SK-MEL-5 (cell line): ENCODE measurements at places on chromosomes 1 and 21. TPM values are rescaled to one million over a fixed set of nuclear protein-coding genes. Genes with fewer than 3 reads are reported as not detected.
A peak's percentile ranks its signal among the peaks of the same experiment; 100 is the strongest.

- peak; percentile 67 for DNase-seq
Measured at GRCh38 chr1:18883636-18884418, 18.5 kb downstream of the ALDH4A1 start.

DNA sequence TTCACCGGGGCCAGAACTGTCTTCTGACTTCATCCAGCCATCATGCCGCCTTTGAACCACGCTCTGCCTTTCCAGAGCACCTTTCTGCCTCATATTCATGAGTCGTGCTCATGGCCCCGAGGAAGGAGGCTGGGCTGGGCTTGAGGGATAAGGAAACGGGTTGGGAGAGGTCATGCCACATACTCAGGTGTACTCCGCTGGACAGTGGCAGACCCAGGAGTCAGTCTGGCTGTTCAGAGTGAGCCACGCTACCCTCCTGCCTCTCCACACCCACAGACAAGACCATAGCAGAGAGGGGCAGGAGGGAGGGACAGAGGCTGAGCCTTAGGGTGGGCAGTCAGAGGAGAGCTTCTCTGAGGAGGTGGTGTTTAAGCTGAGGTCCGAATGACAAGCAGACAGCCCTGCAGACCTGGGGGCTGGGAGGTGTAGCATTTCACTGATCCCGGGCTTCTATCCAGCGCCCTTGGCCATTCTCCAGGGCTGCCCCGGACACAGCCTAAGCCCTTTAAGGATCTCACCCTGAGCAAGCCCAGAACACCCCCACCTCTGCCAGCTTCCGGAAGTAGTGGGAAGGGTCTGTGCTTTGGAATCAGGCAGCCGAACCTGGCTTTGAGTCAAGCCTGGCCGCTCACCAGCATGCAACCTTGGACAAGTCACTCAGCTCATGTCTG is 102.3 kb downstream of the LACTBL1 start:
- DNase-seq, result no peak

- no peak for DNase-seq
Measured at GRCh38 chr1:173193639-173194038, 13.5 kb downstream of the TNFSF4 start.

DNA sequence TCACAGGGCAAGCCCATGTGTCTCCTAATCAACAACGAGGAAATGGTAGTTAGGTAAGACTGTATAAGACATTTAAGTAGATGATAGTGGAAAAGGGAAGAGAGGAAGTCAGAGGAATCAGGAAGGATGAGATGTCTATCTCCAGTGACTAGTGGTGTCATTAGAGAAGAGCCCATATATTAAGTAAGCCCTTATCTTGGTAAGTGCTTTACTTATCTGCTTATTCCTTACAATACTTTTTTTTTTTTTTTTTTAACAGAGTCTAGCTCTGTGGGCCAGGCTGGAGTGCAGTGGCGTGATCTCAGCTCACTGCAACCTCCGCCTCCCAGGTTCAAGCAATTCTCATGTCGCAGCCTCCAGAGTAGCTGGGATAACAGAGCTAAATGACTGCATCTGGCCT is 29.5 kb downstream of the RNF11 start:
- DNase-seq, result no peak

DNA sequence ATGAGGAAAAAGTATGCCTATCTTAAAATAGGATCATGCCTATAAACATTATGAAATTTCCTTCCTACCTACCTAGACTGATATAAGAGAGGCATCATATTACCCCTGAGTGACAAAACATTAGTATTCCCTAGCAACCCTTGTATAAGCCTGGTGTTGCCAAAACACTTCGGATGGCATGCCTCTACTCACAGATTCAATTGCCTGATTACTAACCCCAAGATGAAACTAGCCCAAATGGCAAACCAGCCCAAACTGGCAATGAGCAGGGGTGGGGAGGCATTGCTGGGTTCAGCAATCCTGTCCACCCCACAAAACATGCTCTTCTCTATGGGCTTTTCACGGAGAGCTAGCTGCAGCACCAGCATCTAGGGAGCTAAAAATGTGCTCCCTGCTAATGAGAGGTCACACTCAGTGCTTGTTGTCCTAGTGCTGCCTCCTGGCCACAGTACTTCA is 13.9 kb downstream of the PALMD start:
- DNase-seq, result no peak

- DNase-seq, result no peak
Measured at GRCh38 chr1:21260405-21261125, 29.7 kb downstream of the ECE1 start.

DNA sequence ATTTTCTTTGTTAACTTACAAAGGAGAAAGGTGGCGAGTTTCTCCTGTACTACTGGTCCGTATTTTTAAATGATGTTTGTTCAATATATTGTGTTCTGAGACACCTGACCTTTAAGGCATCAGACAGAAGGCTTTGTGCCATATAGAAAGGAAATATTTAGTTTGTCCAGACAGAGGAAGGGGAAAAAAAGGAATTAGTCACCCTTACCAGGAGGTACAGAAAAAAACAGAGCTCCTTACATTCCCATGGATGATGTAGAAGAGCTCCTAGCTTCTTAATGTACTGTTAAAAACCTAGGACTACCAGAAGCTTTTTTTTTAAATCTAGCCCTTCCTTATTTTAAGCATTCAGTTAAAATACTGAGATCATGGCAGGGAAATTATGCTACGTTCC is 12.4 kb upstream of the PODN start:
- DNase-seq, result no peak

GRCh38 chr1:66690666-66691381 is 61.4 kb upstream of the DYNLT5 start:
- DNase-seq, result no peak

- peak; percentile 92 for DNase-seq
Measured at GRCh38 chr21:17427157-17427556, 85.7 kb upstream of the CXADR start.

DNA sequence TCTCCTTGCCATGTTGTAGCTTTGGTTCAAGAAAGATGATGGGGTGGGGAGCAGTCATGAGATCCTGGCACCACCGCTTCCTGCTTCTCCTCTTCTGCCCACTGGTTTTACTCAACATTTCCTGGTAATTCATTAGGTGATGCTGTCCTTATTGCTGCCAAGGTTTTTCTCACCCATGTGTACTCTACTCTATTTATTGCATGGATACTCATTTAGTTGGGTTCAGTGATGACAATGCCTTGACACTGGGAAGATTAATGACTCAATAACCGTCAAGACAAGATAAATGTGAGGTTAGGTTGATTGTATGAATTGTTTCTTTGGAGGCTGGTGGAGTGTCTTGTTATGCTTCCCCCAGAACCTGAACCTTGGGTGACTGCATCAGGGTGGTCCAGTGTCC is 484.2 kb downstream of the SIPA1L2 start:
- no peak for DNase-seq

DNA sequence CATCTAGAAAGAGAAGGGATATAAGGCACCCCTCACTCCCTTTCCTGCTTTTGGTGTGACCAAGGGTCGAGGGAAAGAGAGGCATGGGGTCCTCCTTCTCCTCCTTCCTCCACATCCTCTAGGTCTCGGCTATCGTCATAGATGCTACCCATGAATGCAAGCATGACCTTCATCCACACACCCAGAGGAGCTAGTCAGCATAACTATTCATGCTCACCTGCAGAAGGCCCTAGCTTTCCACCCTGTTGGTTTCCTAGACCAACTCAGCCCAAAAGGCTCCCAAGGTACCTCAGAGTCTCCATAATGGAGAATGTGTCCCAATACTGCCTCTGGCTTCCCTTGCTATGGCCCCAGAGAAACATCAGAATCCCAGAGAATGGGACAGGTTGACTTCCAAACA is 33.2 kb downstream of the MSTO1 start:
- no peak for DNase-seq

The LCE6A gene
- not detected in 2 replicates for total RNA-seq

The ROR1 gene
- 2.6 and 2.8 TPM in 2 replicates for total RNA-seq

The F5 gene
- total RNA-seq, result not detected in 2 replicates

The RAB25 gene
- not detected in 2 replicates for total RNA-seq
